ENCODE measurements at places on chromosomes 2 and 18. TPM values are rescaled to one million over a fixed set of nuclear protein-coding genes. Genes with fewer than 3 reads are reported as not detected.

DNA sequence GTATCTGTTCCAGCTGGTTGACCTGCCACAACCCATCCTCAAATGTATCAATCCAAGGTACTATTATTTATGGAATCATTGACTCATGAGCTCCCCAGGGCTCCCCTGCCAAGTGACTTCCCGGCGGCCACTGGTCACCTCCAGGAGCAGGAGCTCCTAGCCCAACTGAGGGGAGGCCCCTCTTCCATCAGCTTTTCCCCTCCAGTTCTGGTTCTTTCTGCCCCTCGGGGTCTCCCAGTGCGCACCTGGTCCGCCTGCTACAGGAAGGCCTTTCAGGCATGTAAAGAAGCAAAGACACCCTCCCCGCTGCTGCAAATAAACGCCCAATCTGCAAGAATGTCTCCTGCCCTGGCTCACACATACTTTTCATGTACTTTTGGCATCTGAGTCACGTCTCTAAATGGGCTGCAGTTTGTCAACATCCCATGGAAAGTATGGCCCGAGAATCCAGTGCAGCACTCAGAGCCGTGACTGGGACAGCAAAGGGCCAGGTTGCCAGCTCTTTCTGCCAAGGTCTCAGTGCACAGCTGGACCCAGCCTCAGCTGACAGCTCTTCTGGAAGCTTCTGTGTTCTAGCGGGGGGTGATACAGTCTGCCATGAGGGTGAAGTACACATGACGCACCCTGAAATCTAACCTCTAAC is 41.4 kb downstream of the KLHL29 start:
- DNase-seq = peak; percentile 41
- no peak overlapping the region for H3K4me3 ChIP-seq
- no peaks in the 10 kb centered on the region for H3K27me3 ChIP-seq
- H3K4me1 ChIP-seq = peaks cover 25% of the 10 kb centered on the region
- H3K36me3 ChIP-seq = no peaks in the 10 kb centered on the region

- H3K4me1 ChIP-seq = no peaks in the 10 kb centered on the region
- H3K27me3 ChIP-seq = no peaks in the 10 kb centered on the region
- H3K4me3 ChIP-seq = no peak overlapping the region
- H3K27ac ChIP-seq = no peak overlapping the region
Observed at GRCh38 chr18:78579854-78580577, 399.6 kb upstream of the SALL3 start.

The KCNS3 gene
- 57.2 TPM for total RNA-seq

- no peak overlapping the region for H3K27ac ChIP-seq
- DNase-seq = no peak
- no peak overlapping the region for H3K4me3 ChIP-seq
- H3K27me3 ChIP-seq = peaks cover 21% of the 10 kb centered on the region
- H3K36me3 ChIP-seq = no peaks in the 10 kb centered on the region
- H3K4me1 ChIP-seq = no peaks in the 10 kb centered on the region
Observed at GRCh38 chr2:27573452-27573851, 9.4 kb upstream of the ZNF512 start.

DNA sequence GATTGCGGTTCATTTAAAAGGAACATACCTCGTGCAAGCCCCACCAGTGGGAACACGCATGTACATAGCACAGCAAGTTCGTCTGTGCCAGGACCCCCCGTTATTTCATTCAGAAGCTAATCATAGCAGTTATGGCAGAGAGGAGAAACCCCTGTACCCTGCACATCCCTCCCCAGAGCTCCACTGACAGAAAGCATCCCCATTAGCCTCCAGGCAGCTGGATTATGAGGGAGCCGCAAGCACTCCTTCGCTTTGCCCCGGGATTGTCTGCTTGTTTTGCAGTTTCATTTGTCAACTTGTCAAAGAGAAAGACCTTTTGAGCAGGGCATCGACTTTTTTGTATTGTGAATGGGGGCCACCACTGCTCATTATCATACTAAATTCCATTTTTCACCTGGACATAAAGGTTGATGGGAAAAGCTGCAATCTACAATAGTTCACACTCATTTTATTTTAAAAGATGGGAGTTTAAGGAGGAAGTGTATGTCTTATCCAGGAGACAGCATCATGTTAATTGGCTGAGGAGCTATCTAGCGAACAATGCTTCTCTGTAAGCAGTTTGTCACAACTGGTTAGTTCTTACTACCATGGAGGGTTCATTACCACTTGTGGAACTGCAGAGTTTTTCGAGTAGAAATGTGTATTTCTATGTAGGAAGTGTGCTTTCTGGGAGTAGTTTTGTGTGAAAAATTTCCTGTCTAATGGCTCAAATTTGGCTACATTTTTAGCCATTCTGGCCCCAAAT is 255.3 kb downstream of the THSD7B start:
- no peak for DNase-seq
- no peaks in the 10 kb centered on the region for H3K36me3 ChIP-seq
- no peak overlapping the region for H3K4me3 ChIP-seq
- H3K27me3 ChIP-seq = no peaks in the 10 kb centered on the region
- no peak overlapping the region for H3K27ac ChIP-seq
- H3K4me1 ChIP-seq = no peaks in the 10 kb centered on the region

The SDC1 gene
- 109 TPM for total RNA-seq

DNA sequence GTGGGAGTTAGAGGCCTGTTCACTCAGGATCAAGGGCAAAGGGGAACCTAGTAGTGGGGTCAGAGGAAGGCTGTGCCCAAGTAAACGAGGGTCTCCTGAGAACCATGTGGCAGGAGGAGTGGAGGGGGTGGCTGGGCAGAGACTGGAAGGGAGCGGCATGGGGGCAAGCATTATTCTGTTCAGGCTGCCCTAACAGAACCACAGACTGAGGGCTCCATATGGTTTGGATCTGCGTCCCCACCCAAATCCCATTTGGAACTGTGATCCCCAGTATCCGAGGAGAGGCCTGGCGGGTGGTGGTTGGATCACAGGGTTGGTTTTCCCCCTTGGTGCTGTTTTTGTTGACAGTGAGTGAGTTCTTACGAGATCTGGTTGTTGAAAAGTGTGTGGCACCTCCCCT is 287.0 kb downstream of the PHLPP1 start:
- DNase-seq = no peak
- no peak overlapping the region for H3K27ac ChIP-seq
- H3K4me1 ChIP-seq = no peaks in the 10 kb centered on the region
- H3K4me3 ChIP-seq = no peak overlapping the region
- no peaks in the 10 kb centered on the region for H3K27me3 ChIP-seq

The CLEC4F gene
- total RNA-seq = not detected

Data from transverse colon (tissue), 4 donors.